ENCODE measurements at places on chromosomes 3 and 15.

- DNase-seq, result no peak
Measured at GRCh38 chr15:94858449-94858848, 627.1 kb downstream of the MCTP2 start.

DNA sequence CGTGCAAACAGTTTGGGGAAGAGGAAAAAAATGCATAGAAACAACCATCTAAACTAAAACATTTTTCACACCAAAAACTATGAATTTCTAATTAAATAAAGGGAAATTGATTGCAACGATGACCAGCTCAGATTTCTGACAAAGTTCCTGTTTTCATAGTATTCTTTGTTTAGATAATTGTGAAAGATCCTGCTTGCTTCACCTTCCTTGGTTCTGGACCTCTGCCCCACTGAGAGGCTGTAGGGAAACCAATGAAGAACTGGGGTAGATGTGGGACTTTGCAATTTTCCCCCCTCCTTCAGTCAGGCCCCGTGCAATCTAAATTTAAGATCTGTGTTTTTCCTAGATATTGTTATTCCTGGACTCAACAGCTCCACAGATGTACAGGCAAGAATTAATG is 13.8 kb upstream of the TEX264 start:
- DNase-seq, result no peak

DNA sequence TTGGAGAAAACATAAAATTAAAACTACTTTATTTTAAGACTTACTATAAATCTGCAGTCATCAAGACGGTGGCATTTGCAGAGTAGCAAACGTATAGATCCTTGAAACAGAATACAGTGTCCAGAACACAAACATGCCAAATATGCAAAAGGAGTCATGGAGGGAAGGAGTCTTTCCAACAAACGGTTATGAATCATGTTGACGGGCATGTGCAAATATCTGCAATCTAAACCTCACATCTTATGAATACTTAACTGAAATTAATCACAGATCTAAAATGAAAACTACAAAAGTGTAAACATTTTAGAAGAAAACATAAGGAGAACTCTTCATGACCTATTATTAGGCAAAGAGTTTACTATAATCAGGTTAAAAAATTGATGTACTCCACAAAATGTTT is 69.4 kb downstream of the TFRC start:
- no peak for DNase-seq

DNA sequence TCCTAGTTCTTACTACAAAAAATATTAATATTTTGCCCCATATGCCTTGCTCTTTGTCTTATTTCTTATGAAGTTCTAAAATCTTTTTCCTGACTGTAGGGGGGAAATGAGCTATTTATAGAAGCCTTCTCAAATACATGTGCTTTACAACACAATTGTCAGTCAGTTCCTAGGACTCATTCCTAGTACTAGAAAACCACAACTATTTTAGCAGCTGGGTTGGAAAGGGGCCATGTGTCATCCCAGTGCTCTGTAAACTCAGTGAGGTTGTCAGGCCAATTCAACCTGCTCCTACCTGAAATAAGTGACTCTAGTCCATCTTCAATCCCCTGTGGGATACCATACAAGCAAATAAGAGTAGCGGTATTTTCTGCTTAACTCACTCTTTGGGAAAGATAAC is 153.8 kb downstream of the ULK4 start:
- DNase-seq, result no peak

- DNase-seq, result peak; percentile 32
Measured at GRCh38 chr3:101850246-101851051, 1.1 kb downstream of the NFKBIZ start.

GRCh38 chr3:132587401-132587800 is 9.7 kb upstream of the ACKR4 start:
- DNase-seq, result no peak

- DNase-seq, result no peak
Measured at GRCh38 chr15:48636511-48636910, 9.0 kb downstream of the FBN1 start.

GRCh38 chr3:134477938-134478337 is 7.8 kb downstream of the ANAPC13 start:
- no peak for DNase-seq

- DNase-seq, result no peak
Measured at GRCh38 chr3:59699648-59700320, 650.0 kb upstream of the CFAP20DC start.

GRCh38 chr3:72633121-72633520 is 215.1 kb downstream of the SHQ1 start:
- no peak for DNase-seq

DNA sequence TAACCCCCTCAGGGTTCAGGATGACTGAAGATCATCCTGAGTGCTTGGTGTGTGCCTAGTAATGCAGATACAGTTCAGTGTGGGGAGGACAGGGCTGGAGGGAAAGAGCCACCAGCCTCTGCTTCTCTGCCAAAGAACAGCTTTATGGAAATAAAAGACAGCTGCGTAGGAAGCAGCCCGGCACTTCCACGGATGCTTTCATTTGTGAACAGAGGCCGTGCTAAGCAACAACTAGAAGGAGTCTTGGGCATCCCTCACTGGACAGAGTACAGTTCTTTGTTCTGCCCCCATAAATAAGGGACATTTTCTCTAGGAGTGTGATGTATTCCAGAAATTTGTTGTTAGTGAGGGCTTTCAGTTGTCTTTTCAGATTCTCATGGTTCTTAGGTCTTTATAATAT is 194.8 kb upstream of the RGMA start:
- no peak for DNase-seq

DNA sequence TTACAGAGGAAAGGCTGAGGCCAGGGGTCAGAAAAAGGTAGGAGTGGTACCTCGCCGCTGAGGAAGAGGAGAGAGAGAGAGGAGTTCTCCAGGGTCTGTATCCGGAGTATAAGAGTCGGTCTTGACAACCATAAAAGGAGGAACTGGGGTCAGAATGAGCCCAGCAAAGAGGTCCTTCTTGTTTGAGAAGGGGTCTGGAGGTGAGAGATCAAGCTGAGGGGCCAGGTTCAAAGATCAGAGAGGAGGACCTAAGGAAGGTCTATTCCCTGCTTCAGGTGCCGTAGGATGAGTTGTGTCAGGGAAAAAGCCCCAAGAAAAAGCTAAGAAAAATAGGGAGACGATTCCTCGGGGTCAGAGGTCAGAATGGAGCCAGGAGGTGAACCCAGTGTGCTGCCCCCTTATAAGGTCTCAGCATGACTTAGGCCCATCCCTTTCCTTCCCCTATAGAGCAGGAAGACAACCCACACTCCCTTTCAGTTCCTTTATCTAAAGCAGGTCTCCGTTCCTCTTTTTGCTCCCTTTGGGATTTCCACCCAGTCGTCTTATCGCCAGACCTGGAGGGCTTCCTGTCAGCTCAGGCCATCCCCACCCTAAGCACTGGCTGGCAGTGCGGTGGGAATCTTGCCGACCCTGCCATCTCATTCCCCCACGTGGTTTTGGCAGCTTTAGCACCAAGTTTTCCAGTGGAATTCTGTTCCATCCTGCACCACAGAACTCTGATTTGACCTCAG is 651 bp downstream of the MTMR14 start:
- DNase-seq, result no peak

- DNase-seq, result no peak
Measured at GRCh38 chr3:196323016-196323415, 5.0 kb upstream of the DYNLT2B start.

- peak; percentile 11 for DNase-seq
Measured at GRCh38 chr15:41585127-41586047, 26.4 kb downstream of the TYRO3 start.

GRCh38 chr3:76132154-76132470 is 346.8 kb upstream of the ZNF717 start:
- no peak for DNase-seq

DNA sequence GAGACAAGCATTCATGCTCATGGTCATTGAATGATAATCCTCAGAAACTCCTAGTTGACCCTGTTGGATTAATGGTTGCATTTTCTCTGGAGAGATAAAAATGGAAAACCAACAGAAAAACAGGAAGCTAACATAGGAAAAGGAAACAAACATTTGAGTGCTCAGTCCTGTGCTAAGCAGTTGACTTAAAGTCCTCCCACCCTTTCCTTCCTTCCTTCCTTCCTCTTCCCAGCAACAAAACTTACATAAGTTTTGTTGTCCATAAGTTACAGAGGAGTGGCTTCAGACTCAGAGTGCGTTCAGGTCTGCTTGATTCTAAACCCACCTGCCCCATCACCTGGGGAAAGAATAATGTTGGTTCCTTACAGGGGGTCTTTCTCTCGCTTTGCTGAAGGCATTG is 163.8 kb upstream of the RGMA start:
- no peak for DNase-seq

DNA sequence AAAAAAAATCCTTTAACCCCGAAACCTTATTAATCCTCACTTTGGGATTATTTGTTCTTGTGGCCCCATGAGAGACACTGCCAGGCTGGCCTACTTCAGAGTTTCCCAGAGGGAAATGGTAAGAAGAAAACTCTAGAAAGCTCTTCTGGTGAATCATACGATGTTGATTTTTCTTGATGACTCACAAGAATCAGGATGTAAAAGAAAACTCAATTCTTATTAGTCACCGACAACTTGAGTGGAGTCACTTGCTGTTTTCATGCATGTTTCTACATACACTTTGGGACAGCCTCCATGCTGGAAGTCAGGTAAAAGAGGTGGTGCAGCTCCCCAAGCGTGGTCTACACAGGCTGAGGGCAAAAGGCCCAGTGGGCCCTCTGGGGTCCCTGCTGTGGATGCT is 42.8 kb downstream of the MYO5C start:
- no peak for DNase-seq

- no peak for DNase-seq
Measured at GRCh38 chr3:64382153-64382552, 156.9 kb upstream of the PRICKLE2 start.

DNA sequence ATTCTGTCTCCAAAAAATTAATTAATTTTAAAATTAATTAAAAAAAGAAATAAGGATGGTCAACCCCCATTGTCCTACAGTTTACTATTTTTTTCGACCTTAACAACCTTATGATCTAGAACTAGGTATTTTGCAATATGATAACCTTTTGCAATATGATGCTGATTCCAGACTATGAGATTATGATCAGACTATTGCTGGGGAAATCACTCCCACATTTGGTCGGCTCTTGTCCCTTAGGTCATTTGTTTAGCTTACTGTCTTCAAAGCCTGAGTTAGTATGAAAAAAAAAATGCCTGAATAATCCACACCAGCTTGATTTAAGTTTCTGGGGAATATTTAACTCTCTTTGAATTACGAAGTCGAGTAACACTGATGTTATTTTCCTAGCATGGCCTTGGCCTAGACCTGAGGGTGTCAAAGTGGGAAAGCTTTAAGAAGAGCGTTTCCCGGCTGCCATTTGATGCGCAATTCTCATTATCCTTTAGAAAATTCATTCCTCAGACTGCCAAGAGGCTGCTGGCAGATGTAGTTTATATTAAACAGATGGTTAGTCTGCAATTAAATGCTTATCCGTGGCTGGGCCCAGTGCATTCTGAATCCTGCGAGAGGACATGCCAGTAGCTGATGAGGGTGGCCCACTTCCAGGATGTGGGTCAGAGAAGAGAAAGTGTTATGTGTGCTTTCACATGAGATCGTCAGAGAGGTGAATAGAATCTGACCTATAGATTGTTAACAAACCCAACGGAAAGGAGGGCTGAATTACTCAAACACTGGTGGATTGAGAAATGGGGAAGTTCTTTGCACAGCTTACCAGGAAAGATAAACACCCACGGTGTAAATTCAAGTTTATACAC is 496.0 kb upstream of the THBS1 start:
- no peak for DNase-seq

DNA sequence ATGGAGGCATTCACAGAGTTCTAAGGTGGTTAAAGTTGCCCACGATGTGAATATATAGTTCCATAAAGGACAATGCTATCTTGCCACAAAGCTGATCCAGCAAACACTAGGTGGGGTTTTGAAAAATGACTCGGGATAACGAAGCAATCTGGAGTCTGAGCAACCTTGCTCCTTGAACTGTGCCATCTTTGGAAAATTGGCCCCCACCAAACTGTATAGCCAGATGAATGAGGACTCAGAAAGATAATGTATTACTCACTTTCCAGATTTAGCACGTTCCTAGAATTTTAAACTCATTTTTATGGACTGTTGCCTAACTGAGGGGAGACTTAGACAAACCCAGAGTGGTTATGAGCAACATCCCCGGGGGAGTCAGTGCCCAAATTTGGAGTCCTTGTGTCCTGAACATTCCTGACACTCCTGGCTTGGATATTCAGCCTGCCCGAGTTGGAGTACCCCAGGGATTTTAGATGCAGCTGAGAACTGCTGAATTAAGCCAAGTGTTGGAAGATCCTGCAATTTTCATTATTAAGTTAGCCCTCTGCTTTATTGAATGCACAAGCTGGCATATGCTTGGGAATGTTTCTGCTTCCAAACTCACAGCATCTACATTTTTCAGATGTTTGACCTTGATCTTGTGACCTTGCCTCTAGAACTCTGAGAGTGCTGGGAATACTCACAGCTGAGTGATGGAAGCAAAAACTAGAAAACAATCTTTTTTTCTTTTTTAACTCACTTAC is 8.8 kb upstream of the MAGI1 start:
- DNase-seq, result no peak

- DNase-seq, result no peak
Measured at GRCh38 chr3:181915551-181915950, 203.8 kb downstream of the SOX2 start.

DNA sequence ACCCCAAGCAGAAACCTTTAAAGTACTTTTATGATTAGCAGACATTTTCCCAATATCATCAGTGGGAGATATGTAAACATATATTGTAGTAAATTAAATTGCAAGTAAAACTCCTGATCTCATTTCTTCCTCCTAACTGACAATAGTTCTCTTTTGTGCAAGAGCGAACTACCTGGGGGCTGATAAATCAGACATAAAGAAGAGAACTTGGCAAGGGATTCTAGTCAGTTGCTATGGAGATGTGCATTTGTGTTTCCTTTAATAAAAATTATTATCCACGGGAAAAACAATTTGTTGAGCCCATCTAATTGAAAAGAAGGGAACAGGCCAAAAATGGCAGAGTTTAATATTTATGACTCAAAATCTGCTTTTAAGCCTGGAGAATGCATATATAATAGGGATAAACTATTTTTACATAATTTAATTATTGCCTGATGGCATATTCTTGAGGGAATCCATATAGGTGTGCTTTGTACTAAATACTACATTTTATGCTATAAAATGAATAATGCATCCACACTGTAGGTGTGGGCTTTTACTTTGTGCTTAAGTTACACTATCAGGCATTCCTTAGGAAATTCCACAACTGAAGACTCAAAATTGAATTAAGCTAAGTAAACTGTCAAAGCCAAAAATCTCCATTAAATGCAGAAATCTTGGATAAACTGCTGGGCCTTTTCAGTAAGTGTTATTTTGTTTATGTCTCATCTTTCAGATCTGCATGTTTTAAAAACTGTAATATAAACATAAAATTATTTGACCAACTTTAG is 258.1 kb downstream of the ERC2 start:
- DNase-seq, result no peak

- DNase-seq, result no peak
Measured at GRCh38 chr3:22236490-22237270, 485.7 kb upstream of the ZNF385D start.
